Occipital lobe (tissue), 3 donors: ENCODE measurements at places on chromosomes 13 and 19.
A peak's percentile ranks its signal among the peaks of the same experiment; 100 is the strongest.

DNA sequence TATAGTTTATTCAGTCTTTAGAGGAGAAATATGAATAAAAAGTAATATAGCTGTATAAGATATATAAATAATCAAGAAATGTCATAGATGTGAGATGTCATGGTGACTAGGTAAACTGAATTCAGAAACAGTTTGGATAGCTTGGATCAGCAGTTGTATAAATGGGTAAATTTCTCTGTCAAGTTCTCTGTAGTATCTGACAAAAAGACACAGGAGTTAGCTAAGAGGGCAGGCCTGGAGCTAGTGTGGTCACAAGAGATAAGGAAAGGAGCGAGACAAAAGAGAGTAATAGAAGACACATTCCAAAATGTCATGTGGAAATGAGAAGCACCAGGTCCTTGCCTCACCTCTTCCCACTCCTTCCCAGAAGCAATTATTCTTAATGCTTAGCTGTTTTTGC is 349.0 kb downstream of the LMO7 start:
- no peak for DNase-seq

- DNase-seq = no peak
These were observed 219.7 kb upstream of the SPRY2 start for GRCh38 chr13:80560609-80561008.

DNA sequence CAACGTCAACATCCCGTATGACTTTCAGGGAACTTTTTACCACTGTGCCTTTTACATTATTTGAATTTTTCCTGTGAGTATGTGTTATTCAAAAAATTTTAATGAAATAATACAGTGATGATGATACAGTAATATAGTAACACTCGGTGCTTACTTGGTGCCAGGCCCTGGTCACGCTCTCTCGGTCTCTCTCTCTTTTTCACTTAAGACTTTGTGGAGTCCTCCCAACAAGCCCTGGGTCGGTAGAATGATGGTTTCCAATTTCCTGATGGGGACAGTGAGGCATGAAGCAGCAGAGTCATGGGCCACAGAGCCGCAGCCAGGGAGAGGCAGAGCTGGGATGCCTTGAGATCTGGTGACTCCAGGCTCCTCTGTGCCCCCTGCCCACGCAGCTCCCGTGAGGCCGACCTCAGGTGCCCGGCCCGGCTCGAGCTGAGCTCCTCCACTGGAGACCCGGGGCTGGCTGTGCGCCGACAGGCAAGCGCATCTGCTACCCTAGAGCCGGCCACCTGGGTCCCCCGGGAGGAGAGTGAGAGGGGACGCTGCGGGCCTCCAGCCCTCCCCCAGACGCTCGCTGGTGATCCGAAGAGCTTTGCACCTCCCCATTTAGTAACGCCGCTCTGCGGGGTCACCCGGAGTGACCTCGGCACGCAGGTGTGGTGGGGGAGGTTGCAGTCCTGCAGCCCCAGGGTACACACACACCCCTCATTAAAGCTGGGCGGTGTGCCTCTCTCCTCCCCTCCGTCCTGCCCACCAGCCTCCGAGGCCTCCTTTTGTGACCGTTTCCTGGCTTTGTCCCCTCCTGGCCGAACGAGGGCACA is 4.4 kb upstream of the SBK3 start:
- DNase-seq = no peak

DNA sequence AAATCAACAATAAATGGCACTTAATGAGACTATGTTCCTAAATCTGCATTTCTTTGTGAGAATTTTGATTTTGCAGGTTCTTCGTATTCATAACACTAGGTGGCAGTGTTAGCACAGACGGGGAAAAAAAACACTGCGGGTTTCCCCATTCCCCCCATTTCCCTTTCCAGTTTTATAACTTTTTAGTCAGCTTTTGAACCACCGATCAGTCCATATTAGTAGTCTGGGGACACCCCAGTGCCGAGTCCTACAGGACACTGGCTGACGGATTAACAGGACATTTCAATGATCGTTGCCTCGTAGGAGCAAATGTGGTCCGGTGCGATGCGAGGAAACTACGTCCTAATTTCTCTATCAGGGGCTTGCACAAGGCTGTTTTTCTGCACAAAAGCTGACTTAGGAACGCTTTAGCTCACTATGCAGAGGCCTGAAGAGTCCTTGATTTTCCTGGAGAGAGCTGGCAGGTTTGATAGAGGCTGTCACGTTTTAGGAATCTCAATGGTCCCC is 234.3 kb downstream of the LMO7 start:
- DNase-seq = no peak

- no peak for DNase-seq
These were observed 30.4 kb upstream of the SPATA13 start for GRCh38 chr13:24129914-24130774.

DNA sequence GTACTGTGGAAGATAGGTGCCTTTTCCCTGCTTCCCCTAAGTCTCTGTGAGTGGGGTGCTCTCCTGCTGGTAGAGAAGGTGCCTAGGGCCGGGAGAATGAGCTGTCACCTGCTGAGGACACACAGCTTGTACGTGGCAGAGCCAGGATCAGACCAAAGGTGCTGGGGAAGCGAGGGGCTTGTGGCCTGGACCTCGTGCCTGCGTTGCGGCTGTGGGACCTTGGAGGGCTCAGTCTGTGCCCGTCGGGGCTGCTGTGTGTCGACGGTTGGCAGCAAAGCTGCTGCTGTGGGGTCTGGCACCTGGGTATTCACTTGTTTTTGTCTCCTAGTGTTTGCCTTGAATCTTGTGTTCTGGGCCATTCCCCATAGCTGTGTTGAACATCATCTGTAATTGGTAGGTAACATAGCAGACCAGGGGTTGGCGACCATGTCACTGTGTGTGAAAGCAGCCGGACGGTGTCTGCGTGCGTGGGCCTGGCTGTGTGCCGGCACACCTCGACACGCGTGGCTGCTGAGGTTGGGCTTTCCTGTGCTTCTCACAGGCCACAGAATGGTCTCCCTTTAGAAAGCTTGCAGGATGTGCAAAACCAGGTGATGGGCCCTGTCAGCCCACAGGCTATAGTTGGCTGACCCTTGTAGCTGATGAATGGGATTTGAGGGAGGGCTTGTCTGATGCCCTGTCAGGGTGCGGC is 9.2 kb downstream of the U2AF2 start:
- DNase-seq = no peak

- peak; percentile 9 for DNase-seq
These were observed 6.7 kb upstream of the PCDH17 start for GRCh38 chr13:57624565-57625435.

- DNase-seq = no peak
These were observed 58.5 kb downstream of the DNAJC15 start for GRCh38 chr13:43081866-43082265.

GRCh38 chr13:45954836-45955800 is 97.4 kb downstream of the ZC3H13 start:
- no peak for DNase-seq

GRCh38 chr13:34034411-34034810 is 216.5 kb downstream of the RFC3 start:
- no peak for DNase-seq

GRCh38 chr19:15976836-15977689 is 28.3 kb downstream of the OR10H4 start:
- no peak for DNase-seq

DNA sequence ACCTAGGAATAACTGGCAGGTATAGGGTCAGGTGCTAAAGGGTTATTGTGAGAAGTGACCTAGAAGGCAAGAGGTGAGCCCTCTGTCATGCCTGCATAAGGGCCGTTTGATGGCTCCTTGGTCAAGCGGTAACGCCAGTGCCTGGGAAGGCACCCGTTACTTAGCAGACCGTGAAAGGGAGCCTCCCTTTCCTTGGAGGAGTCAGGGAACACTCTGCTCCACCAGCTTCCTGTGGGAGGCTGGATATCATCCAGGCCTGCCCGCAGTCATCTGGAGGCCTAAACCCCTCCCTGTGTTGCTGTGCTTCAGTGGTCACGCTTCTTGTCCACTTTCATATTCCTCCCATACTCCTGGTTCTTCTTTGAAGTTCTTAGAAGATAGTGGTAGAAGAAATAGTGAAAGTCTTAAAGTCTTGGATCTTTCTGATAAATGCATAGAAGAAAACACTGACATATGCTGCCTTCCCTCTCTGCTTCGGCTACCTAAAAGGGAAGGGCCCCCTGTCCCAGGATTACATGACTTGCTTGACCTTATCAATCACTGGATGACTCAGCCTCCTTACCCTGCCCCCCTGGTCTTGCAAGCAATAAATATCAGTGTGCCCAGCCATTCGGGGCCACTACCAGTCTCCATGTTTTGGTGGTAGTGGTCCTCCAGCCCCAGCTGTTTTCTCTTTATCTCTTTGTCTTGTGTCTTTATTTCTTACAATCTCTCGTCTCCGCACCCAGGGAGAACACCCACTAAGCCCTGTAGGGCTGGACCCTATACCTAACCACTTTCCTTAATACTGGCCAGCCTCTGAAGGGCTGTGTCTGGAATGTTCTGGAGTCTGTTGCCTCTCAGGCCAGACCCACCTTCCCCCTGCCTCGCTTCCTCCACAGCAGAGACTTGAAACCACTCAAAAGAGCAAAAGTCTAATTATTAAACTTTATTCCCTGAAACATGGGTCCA is 16.1 kb upstream of the ABCC4 start:
- no peak for DNase-seq

GRCh38 chr19:46020819-46021125 is 2.1 kb downstream of the PGLYRP1 start:
- no peak for DNase-seq

GRCh38 chr19:10601999-10602329 is 14.9 kb upstream of the AP1M2 start:
- DNase-seq = no peak

DNA sequence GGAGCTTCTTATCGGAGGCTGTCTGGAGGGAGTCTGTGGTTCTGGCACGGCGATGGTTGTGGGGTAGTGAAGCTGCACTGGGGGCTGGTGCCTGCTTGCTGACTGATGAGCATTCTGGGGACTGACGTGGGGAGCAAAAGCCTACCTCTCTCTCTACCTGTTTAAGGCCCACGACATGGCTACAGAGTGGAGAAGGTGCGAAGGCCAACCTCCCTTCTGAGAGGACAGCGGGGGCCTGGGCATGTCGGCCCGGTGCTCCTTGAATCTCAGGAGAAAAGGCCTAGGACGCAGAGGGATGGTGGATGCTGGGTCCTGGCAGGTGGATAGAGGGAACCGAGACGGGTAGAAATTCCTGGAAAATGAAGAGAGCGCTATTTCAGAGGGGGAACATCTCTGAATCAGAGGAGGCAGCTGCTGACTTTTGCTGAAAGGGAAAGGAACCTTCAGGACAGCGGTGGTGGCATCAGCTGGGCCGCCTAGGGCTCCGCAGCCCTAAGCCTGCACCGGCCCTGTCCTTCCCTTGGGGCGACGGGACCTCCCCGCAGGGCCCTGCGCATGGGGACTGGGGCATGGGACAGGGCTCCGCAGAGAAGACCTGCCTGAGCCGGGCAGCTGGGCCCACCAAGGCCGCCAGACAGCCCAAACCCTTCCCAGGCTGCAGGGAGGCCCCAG is 35.0 kb upstream of the MEDAG start:
- DNase-seq = no peak

GRCh38 chr19:6480848-6481415 is 655 bp downstream of the DENND1C start:
- DNase-seq = no peak

DNA sequence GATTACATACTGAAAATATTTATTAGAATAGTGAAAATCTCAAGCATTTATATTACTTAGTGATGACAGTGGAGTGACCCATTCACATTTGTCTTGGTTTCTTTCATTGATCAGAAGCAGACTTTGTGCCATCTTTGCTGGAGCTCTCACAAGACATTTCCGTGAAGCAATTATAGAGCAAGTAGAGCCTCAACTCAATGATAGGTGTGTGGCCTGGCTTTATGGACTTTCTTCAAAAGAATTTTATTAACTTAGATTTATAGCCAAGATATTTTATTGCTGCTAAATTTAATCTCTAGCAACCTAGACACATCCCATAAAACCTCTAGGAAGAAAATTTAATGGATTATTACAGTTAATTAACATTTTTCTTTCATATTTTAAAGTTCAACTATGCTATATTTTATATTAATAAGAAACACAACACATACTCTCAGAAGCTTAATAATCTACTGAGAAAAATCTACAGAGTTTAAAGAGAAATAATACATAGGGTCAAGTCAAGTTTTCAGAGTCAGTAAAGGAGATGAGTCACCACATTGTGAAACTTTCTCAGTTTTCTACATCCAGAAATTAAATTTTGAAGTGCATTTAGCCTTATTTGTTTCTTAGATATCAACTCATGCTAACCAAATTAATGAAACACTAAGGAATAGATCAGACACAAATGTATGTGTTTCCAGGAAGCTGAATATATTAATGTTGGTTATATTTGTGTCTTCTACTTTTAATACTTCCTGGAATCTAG is 160.5 kb downstream of the LACC1 start:
- DNase-seq = no peak

GRCh38 chr13:110283736-110284517 is 23.0 kb downstream of the COL4A1 start:
- no peak for DNase-seq

DNA sequence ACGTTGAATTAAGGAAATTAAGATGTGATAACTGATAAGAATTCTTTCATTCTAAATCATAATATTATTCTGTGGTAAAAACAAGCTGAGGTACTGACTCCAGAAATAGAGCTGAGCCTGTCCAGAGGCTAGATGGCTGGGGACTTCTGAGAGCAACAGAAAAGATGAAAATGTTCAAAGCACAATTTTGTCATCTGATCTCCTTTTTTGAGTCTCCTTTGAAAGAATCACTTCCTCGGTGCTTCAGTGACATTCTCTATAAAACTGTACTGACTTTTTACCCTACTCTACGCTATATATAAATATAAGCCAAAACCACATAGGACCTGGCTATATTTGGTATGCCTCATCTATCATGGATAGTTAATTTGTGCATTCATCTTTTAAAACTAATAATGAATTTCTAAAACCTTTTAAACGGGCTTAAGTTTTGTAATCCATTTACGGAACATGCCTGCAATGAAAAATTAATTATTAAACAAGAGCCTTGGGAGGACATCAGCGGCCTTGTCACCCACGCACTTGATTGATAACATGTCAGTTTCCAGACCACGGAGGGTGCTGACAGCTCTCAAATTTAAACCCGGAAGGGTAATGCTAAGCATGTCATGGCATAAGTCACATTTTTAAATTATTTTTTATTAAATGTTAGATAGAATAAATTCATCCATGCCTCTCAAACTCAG is 235.5 kb downstream of the PCDH9 start:
- no peak for DNase-seq

DNA sequence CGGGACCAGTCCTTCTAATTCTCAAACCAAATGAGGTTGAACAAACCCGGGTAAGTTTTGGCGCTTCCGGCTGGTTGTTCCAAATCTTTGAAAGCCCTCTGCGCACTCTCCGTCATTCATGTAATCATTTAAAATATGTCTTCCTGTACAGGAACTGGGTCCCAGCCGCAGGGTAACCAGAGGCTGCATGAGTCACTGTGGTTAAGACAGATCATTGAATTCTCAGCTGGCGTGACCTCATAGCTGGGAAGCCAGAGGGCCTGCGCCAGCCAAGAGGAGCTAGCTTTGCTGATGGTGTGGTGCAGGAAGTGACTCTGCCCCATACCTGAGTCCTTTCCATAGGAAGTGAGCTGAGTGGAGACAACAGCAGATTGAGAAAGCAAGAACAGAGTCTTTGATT is 135.2 kb downstream of the TSHZ3 start:
- DNase-seq = no peak

- DNase-seq = no peak
These were observed 72.2 kb downstream of the UFM1 start for GRCh38 chr13:38421590-38422560.
